Activated CD8-positive, alpha-beta memory T cell treated with anti-CD3 and anti-CD28 coated beads for 4 hours (primary cell): ENCODE measurements at places on chromosomes 7 and 10.
A peak's percentile ranks its signal among the peaks of the same experiment; 100 is the strongest.

DNA sequence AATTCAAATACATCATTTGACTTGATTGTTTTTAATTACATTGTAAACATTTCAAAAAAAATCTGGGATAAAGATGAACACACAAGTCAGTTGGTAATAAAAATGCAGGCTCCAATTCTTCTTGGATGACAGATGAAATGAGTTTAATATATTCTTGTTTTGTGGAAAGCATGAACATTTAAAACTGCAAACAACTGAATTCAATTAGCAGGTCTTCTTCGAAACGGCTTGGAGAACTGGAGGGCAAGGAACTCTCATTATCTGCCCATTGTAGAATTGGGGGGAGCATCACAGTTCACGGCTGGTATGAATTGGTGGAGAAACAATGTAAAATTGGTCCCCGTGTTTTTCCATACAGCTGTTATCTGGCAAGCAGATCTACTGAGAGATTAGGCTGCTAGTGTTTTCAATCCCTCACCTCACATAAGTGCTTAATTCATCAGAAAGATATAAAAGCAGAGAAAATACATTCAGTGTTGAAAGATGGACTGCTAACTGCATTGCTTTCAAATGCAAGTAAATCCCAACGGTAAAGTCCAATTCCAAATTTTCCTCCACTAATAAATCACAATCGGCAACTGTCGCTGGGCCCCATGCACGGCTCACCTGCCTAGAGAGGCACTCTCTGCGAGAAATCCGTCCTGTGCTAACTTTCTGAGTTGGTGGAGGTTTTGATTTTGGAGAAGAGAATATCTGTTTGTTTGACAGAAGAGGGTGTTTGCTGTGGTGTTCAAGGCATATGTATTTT is 199.5 kb downstream of the ZNF438 start:
- no peak for DNase-seq

DNA sequence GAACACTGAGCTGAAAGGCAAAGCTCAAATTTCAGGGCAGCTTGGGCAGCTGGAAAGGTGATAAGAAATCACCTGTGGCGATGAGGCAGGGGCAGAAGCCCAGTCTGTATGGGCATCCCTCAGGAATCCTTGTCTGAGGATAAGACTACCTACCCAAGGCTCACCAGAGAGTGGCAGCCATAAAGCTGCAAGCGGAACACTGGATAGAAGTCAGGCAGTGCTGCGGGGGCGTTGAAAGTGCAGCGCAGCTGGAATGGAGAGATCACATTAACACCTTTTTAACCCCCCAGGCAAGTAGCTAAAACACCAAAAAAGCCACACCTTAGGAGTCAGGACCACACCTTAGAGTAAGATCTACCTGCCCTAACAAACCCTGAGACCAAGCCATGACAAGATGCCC is 38.2 kb downstream of the ABCB5 start:
- no peak for DNase-seq

DNA sequence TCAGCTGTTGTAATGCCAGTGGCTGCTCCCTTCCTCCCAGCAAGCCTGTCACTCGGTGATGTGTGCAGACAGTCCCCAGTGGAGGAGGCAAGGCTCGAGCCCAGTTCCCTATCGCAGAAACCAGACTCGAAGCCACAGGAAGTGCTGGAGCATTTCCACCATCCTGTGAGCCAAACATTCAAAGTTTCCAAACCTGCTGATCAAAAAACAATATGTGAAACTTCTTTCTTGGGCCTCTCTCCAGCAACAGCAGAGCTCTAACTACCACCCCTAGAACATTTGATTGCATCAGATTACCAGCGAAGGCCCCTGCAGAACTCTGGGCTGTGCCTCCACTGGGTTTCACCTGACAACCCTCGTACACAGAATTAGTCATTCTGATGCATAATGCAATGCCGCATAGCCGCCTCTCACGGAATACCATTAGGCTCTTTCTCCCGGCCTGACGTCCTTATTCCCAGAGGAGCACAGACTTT is 94.0 kb downstream of the ELMO1 start:
- no peak for DNase-seq

GRCh38 chr7:127258111-127258510 is 5.4 kb upstream of the GRM8 start:
- no peak for DNase-seq

DNA sequence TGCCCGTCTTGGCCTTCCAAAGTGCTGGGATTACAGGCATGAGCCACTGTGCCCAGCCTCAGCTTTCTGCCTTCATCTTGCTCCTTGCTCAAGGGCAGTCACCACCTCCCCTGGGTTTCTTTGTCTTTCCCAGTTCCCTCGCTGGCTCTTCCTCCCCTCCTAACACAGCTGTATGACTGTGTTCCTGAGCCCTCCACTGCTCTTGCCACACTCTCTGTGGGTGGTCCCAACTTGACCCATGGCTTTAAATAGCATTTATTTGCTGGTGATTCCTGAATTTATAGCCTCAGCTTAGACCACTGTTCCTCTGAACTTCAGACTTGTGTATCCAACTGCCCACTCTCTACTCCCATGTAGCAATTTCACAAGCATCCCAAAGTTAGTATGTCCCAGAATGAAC is 181.3 kb downstream of the BAMBI start:
- DNase-seq: no peak

- DNase-seq: no peak
Measured at GRCh38 chr10:60399328-60399727, 9.7 kb upstream of the ANK3 start.

GRCh38 chr7:2521952-2522591 is 2.5 kb downstream of the LFNG start:
- DNase-seq: peak; percentile 74

- DNase-seq: no peak
Measured at GRCh38 chr7:84060760-84061261, 133.8 kb downstream of the SEMA3A start.

- DNase-seq: no peak
Measured at GRCh38 chr10:113709221-113709838, 29.6 kb downstream of the CASP7 start.

DNA sequence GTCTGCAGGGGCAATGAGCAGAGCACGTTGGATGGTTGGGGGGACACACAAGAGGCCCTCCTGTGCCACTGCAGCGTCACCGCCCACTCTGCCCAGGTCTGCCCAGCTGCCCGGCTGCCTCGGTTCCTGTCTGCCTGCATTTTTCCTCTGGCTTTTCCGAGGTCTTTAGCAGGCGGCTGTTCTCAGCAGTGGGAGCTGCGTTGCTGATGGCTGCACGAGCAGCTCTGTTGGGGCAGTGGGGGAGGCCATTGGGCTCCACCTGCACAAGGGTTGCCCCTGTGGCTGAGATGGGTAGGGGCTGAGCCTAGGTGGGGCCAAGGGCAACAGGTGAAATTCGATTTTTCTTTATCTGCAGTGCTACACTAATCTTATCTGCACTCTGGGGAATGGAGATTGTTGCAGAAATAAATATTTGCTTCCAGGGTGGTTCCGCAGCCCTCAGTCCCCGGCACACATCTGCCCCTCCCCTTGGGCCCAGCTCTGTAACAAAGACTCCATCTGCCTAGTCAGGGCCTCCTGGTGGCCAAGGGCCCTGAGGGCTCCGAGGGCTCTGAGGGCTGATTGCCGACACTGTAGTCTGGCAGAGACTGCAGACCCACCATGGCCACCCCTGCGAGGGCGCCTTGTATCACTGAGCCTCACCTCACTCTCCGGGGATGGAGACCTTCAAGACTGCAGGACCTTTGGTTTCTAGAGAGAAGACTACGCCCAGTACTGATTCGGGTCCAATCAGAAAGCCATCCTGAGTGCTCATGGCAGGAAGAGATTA is 141.7 kb upstream of the SHH start:
- DNase-seq: no peak

DNA sequence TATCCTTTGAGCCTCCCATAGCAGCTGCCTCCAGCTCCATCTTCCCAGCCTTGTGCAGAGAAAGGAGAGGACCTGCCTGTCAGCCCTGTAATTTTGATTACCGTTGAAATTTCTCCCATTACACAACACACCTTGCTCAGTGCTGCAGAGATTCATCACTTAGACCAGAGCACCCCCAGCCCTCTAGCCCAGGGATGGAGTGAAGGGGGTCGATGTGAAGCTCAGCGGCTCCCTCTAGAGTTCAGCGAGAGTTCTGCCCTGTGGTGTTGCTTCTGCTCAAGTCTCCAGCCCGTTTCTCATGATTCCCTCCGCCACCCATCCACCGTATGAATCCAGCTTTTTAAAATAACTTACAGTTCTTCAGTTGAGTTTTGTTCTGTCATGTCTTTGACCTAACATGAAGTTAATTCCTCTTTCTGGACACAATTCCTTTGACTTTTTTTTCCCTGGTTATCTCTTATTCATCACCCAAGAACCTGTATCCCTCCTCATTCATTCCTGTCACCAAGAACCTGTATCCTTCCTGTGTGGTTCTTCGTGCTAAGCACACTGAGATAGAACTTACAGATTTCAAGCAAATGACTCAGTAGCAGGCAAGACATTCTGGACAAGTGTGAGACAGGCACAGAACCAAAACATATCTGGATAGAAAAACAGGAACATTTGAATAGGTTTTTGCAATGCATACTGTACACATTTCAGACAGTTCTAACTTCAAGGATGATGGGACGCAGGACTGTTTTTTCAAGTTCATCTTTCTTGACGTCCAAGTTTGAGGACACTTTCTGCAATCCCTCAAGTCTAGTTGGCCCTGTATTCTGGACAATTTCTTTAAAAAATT is 35.0 kb upstream of the ZNF32 start:
- no peak for DNase-seq

GRCh38 chr7:47046949-47047348 is 535.0 kb downstream of the TNS3 start:
- DNase-seq: no peak

DNA sequence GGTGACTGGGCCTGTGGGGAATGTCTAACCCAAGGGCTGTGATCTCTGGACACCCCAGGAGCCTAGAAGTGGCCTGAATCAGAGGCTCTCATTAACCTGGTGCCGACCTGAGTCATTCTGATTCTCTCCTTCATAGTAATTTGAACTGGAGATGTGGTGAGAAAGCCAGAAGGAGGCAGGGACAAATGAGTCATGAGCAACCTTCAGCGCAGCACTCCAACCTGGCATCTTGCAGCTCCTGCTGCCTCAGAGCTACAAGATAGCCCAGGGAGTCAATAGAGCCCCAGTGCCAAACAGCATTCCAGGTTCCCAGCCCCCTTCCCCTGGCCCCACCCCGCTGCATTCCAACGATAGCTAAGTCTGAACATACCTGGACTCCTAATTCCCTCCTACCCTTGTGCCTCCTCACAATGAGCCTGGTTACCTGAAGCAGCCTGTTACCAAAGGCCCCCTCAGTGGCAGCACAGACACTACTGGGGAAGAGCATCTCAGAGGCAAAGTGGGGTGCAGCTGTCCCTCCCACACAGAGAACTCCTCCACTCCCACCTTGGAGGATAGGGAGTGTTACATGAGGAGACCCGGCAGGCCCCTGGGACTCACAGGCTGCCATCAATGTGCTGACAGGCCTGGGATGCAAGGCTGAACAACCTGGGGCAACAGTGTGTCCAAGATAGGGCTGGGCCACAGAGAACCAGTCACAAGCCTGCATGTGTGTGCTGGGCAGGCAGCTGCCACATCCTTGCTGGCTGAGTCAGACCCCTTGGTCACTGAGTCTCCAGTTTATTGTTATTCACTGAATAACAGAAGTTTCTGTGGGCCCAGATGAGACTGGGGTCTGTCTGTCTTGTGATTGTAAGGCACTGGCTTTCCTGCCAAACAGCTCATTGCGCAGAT is 76.8 kb upstream of the LEP start:
- no peak for DNase-seq

DNA sequence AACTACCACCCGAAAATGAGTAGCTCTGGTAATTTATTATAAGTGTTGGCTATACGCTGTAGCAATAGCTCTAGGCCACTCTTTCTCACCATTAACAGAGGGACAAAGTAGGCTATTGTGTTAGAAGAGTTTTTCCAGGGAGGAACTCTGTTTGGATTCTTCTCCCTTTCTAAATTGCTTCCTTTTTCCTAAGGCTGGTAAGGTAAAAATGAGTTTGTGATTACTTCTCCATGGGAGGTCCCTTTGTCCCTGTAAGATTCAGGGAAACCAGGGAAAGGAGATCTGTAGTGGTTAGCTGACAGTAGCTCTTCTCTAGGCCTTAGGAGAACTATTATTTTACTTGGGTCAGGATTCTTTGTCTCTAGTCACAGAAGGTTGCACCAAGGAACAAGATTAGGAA is 23.2 kb upstream of the SEMA3E start:
- DNase-seq: no peak

DNA sequence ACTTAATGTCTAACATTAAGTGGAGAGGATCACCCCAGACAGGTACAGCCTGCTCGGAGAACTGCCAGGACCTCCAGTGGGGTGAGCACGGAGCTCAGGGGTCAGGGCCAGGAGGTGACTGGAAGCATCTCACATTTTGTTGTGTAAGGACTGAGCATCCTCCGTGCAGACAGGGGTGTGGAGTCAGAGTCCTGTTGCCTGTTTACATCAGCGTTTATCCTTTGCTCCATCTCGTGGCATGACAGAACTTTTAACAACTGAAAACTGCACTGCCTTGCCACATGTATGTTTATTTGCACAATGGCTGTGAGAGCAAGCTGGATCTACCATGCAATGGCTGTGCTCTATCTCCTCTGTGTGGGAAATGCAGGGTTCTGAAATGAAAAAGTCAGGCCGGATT is 175.4 kb upstream of the AKR1E2 start:
- no peak for DNase-seq

GRCh38 chr10:5692461-5693358 is 8.1 kb downstream of the TASOR2 start:
- DNase-seq: peak; percentile 55

DNA sequence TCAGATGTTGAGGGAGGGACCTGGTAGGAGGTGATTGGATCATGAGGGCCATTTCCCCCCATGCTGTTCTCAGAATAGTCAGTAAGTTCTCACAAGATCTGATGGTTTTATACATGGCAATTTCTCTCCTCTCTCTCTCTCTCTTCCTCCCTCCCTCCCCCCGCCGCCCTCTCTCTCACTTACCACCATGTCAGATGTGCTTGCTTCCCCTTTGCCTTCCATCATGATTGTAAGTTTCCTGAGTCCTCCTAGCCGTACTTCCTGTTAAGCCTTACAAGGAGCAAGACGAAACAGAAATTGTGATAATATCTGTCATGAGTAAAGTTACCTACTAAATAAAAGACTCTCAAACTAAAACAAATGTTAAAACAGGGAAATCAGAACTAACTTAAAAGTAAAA is 19.9 kb upstream of the GPR141 start:
- no peak for DNase-seq

- DNase-seq: no peak
Measured at GRCh38 chr10:29199339-29199738, 89.5 kb upstream of the LYZL1 start.

GRCh38 chr7:30027740-30028215 is 434 bp upstream of the PLEKHA8 start:
- DNase-seq: no peak

GRCh38 chr7:27767374-27767773 is 27.4 kb downstream of the TAX1BP1 start:
- DNase-seq: no peak

GRCh38 chr7:147818317-147818716 is 772.2 kb upstream of the C7orf33 start:
- DNase-seq: no peak
